A172 (cell line): ENCODE measurements at places on chromosomes 1 and 21. TPM values are rescaled to one million over a fixed set of nuclear protein-coding genes. Genes with fewer than 3 reads are reported as not detected.

DNA sequence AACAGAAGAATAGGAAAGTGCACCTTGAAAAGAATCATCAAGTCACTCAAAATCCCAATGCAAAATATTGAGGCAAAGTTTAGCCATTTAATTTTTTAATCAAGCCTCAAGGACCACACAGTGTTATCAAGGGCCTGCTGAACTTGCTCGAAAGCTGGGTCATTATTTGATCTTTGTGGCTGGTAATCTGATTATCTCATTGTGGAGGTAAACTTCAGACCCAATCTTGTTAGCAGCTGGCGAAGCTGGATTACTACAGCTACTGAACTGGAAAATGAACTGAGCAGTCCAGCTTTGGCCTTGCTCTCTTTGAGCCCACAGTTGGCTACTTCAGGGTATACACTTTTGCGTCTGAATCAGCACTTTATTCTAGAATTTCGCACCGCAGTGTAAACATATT lies 94.4 kb downstream of the BARHL2 start:
- no peak for DNase-seq

DNA sequence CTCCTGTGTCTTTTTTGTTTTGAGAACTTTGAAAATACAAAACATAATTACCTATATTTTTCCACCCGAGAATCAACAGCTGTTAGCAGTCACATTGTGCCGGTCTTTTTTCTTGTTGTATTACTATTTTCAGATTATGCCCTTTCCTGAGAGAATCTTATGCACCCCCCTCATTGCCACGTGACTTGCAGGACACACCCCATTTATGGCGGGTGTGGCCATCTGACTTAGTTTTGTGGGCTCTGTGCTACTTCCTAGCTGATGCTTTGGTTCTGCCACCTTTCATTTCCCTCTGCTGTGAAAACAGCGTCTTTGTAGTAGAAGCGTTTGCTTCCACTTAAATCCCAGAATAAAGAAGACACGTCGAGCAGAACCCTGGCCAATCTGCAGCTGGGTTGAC lies 82.8 kb upstream of the SOX13 start:
- no peak for DNase-seq

Gene CCNL2
- 35.6 and 43.2 TPM in 2 replicates for total RNA-seq

Gene LCE1E
- not detected in 2 replicates for total RNA-seq

DNA sequence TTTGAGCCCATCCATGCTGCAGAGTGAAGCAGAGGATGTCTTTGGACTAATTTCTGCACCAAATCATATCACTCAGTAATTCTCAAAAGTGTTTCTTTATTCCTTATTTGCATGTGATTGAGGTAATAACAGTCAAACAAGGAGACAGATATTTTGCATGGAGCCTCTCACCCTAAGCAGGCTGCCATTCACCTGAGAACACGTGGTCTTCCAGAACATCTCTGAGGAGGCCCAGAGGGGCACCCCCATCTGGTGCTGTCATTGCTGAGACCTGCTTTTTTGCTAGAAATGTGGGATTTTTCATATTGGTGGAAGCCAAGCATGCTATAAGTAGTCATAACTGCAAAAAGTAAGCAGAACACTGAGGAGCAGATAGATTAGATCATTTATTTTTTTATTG lies 7.7 kb downstream of the SLC37A1 start:
- DNase-seq, result no peak

DNA sequence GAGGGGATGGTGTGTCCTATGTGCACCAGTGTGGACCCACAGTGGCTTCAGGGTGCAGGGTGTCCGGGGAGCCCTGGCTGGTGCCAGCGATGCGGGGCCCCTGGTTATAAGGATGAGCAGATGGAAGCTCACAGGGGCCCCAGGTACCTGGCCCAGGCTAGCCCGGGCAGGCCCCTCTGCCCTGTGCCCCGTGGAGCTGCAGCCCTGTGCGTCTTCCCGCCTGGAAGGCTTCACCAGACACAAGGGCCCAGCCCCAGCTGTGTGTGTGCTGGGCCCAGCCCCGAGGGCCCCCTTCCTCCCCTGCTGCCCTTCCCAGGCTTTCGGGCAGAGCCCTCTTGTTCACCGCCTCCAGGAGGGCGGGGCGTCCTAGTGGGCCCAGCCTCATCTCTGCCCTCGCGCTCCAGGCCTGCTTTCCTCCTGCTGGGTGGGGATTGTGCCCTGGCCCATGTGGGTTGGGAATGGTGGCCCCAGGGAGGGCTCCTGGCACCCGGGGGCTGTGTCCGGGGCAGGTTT lies 15.9 kb downstream of the PFKL start:
- DNase-seq, result no peak

GRCh38 chr1:96955307-96956012 lies 233.9 kb downstream of the PTBP2 start:
- DNase-seq, result no peak

- no peak for DNase-seq
Measured at GRCh38 chr1:157286646-157287420, 148.6 kb upstream of the ETV3 start.

- DNase-seq, result no peak
Measured at GRCh38 chr1:23563003-23563402, 3.7 kb upstream of the ID3 start.

DNA sequence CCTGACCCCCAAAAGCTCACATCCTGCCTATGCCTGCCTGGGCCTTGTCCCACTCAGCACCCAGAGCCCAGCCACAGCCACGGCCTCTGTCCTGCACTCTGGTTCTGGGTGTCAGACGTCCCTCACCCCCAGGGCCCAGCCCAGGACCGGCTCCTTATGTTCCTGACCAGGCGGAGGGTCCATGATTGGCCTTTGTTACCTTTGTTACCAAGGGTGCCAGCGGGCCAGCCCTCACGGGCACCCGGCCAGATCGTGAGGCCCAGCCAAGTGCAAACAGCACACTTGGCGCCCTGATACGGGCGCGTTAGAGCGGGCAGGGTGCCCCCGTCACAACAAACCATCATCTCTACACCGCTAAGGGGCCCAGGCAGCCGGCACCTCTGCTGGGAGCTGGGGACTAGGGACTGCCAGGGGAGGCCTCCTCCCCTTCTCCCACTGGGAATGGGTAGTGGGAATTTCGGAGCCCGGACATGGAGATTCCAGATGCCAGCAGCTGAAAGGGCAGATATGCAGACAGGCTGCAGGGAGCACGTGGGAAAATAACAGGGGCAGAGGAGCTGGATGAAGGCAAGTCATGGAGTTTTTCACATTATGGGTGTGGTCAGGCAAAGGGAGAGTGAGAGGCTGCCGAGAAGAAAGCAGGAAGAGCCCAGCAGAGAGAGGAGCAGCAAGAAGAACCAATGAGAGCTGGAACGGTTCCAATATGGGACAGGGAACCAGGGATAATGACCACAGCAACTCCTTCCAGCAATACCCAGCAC lies 22.1 kb downstream of the HSPG2 start:
- no peak for DNase-seq

DNA sequence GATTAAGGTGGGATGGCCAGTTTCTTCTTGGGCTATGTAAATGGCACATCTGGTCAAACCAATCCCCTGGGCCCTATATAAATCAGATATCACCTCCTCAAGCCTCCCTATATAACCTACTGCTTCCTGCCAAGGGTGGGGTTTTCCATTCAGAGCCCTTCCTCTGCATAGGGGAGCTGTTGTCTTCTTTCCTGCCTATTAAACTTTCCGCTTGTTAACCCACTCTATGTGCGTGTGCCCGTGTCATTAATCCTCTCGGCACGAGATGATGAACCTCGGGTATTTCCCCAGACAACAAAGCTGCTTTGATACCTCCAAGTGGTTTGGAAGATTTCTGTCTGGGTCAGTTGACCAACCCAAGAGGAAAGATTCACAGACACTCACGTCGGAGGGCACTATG lies 19.3 kb upstream of the SERTAD4 start:
- DNase-seq, result no peak

Gene KHDC4
- total RNA-seq, result 52.3 and 53.9 TPM in 2 replicates

Gene FAAH
- total RNA-seq, result not detected in 2 replicates

- no peak for DNase-seq
Measured at GRCh38 chr1:3054474-3054873, 14.5 kb upstream of the PRDM16 start.

GRCh38 chr1:112083487-112083886 lies 94.0 kb upstream of the KCND3 start:
- peak; percentile 10 for DNase-seq

DNA sequence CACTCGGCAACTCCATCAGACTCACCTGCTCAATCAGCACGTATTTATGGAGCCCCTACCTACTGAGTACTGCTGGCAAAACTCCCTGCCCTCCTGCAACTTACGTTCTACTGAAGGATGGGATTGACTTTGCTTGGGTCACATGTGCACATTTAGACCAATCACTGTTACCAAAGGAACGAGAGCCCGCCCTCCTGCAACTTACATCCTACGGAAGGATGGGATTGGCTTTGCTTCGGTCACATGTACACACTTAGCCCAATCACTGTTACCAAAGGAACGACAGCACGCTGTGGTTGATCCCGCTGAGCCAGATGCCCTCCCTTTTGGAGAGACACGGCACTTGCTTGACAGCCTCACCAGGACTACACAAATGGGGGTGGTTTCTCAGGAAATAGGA lies 46.0 kb downstream of the UBIAD1 start:
- no peak for DNase-seq

Gene SLC25A34
- total RNA-seq, result 1.1 TPM in 1 of 2 replicates, not detected in the other

DNA sequence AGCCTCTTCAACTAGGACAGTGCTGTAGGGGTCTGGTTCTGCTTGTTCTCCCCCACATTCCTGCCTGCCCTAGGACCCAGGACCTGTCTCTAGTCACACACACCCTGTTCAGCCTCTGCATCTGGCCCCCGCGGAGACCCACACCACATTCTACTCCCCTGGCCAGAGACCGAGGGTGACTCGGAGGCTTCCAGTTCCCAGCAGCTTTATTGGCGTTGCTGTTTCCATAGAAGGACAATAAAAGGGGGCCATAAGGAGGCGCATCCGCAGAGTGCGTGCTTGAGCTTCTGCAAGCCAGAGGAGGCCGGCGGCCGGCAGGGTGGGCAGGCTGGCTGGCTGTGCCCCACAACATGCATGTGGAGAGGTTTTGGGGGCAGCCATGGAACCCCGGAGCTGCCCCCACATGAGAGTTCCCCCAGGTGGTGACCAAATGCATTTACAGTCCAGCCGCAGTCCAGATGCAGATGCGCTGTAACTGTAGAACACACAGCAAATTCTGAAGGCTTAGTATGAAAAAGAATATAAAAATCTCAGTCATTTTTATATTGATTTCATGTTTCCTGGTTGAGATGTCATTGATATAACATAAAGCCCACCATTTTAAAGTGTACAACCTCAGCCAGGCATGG lies 52.4 kb downstream of the PDE9A start:
- no peak for DNase-seq

- no peak for DNase-seq
Measured at GRCh38 chr1:197736685-197737084, 38.6 kb downstream of the DENND1B start.

Gene NR1I3
- total RNA-seq, result 0.50 TPM in 1 of 2 replicates, not detected in the other

Gene OR2L2
- total RNA-seq, result not detected in 2 replicates

GRCh38 chr1:67850151-67850551 lies 16.9 kb upstream of the GNG12 start:
- peak; percentile 66 for DNase-seq

Gene LYPD8
- total RNA-seq, result 0.46 and 1.4 TPM in 2 replicates

GRCh38 chr1:56289260-56289659 lies 290.1 kb downstream of the PLPP3 start:
- no peak for DNase-seq

DNA sequence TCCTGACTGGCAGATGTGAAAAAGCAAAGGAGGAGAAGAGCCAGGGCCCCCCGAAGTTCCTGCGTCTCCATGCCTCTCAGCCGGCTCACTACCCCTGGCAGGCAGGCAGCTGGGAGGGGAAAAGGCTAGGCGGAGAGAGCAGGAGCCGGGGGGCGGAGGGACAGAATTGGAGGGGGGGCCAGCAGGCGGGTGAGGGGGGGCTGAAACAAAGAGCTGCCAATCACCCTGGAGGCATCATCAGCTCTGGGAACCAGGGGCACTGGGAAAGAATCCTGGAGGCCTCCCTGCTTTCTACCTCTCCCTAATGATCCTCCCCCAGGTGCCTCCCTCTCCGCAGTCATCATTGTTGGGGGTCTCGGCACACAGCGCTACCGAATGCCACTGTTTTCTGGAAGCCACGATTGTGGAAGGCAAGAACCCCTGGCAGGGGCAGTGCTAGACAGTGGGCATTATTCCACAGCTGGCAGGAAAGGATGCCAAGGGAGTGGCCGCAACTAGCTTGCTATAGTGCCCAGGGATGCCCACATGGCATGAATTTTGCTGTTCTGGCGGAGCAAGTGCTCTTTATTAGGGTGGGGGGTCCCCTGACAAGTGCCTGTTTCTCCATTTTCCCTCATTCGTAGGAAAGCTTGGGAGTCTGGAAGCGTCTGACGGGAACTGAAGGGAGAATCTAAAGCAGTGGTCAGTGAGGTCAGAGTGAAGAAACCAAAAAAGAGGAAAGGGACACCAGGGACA lies at the start of gene THBS3:
Gene THBS3, minus strand, starts transcription at position 92 of the 735 bp plus-strand sequence. Its CDS starts 21 bp downstream, at position 71.
- peak; percentile 48 for DNase-seq

GRCh38 chr1:51517361-51518032 lies 1.6 kb downstream of the EPS15 start:
- DNase-seq, result no peak

DNA sequence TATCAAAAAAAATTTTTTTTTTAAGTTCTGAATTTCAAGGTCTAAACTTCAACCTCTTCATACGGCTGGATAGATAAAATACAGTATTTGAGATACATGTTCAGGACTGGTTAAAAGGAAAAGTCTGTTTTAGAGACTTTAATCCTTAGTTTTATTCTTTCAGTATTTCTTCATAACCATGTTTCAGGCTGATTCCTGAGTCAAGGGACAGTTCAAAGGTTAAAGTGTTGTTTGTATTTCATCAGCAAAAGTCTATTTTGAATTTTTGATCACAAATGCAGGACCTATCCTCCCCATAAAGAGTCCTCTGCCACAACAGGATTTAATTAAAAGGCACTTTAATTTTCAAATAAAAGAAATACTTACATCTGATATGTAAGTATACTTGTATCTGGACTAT lies 53.5 kb downstream of the SELENOF start:
- no peak for DNase-seq

DNA sequence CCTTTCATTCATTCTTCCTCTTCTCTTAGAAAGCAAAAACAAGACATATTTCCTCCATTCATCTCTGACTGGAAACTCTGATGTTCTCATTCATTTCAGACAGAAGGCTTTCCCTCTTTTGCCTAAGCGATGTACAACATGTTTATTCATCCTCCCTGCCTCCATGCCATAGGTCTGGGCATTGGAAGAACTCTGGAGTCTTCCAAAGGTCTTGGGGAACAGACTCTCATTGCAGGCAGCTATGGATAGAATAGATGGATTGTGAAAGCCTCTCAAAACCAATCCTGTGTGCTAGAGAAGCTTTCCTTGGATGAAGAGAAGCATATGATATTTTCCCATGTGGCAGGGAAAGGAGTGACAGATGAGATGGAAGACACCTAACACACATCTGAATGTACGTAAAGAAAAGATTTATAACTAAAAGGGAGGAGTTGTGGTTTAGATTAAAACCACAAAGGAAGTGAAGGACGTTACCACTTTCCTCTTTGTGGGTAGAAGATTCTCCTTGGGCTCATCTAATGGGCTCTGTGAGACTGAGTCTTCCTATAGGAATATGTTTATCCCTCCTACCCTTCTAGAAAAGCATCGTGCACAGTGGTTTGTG lies 38.7 kb downstream of the BCL9 start:
- peak; percentile 49 for DNase-seq

- no peak for DNase-seq
Measured at GRCh38 chr1:3679098-3679555, 26.8 kb downstream of the TP73 start.
